ENCODE measurements at places on chromosomes 1 and 21.

GRCh38 chr1:245969283-245969682, 537.8 kb downstream of the SMYD3 start:
- no peak overlapping the region for H3K4me3 ChIP-seq
- no peaks in the 10 kb centered on the region for H3K27me3 ChIP-seq
- H3K4me1 ChIP-seq: no peaks in the 10 kb centered on the region
- H3K27ac ChIP-seq: no peak overlapping the region

- H3K27me3 ChIP-seq: no peaks in the 10 kb centered on the region
- no peak overlapping the region for H3K27ac ChIP-seq
- peaks cover 2% of the 10 kb centered on the region for H3K4me1 ChIP-seq
- H3K4me3 ChIP-seq: no peak overlapping the region
- no peak for DNase-seq
These were observed 134.0 kb downstream of the HIVEP3 start for GRCh38 chr1:41784531-41785274.

DNA sequence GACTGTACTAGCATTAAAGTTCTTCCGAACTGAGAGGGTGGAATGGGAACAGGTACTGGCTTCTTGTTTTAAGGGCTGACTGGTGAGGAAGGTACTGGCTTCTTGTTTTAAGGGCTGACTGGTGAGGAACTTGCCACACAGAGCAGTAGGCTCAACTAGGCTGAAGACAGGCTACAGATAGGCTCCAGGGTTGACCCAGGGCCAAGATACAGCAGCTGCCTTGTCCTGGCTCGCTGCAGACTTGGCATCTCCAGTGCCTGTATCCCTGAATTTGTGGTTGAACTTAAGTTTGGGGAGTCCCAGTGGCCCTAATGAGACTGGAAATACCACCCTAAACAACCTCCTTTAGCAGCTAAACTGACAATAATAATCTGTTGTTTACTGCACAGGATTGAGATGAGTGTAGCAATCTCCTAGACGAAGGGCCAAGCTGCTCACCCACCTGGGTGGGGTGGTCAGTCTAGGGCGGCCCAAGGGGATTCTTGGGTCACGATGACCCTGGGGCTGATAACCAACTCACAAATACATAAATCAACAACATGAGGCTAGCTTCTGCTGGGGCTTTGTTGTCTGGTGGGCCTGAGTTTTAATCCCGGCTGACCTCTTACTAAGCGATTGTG, 227.1 kb downstream of the DISC1 start:
- H3K27me3 ChIP-seq: no peaks in the 10 kb centered on the region
- H3K4me1 ChIP-seq: peaks cover 5% of the 10 kb centered on the region
- peaks cover 3% of the 10 kb centered on the region for H3K36me3 ChIP-seq
- no peak for DNase-seq
- no peak overlapping the region for H3K27ac ChIP-seq

GRCh38 chr1:924656-925560, 1.2 kb downstream of the SAMD11 start:
- peak; percentile 54 for DNase-seq
- peaks cover 89% of the 10 kb centered on the region for H3K27me3 ChIP-seq
- H3K36me3 ChIP-seq: no peaks in the 10 kb centered on the region
- peak overlapping the region; percentile 35 for H3K4me3 ChIP-seq
- peaks cover 34% of the 10 kb centered on the region for H3K4me1 ChIP-seq

DNA sequence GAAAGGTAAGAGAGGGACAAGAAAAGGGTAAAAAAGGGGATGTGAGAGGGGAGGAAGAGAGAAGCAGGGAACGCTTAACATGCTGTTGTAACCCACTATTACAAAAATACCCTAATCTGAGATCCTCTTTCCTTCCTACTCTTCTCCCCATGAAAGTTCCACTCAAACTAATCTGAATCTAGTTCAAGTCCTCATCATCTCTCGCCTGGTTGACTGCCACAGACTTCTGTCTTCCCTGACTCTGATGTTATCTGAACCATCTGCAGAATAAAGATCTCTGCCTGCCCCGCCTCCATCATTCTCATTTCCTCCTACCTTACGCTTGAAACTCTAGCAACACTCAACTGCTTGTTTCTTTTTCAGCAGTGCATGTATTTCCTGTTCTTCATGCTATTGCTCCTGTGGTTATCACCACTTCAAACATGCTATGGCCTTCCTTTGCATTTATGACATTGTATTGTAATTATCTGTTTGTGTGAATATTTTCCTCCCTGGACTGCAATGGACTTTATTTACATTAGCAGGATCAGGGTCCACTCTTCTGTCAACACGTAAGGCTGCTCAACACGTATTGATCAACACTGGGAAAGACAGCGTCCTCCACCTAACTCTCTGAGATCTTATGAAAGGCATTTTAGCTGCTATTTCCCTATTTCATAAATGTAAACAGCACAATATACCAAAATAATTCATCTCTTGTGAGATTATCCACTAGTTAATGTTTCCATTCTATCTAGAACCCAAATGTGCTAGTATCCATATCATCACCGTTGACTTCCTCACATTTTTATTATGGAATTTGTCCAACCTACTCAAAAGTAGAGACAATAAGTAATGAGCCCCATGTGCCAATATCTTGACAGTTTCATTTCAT, 215.5 kb upstream of the USP25 start:
- DNase-seq: no peak
- H3K4me3 ChIP-seq: no peak overlapping the region
- no peak overlapping the region for H3K27ac ChIP-seq
- H3K27me3 ChIP-seq: no peaks in the 10 kb centered on the region

- no peaks in the 10 kb centered on the region for H3K36me3 ChIP-seq
- H3K4me3 ChIP-seq: no peak overlapping the region
- no peaks in the 10 kb centered on the region for H3K27me3 ChIP-seq
These were observed 123.2 kb upstream of the TNFSF4 start for GRCh38 chr1:173330149-173330951.

DNA sequence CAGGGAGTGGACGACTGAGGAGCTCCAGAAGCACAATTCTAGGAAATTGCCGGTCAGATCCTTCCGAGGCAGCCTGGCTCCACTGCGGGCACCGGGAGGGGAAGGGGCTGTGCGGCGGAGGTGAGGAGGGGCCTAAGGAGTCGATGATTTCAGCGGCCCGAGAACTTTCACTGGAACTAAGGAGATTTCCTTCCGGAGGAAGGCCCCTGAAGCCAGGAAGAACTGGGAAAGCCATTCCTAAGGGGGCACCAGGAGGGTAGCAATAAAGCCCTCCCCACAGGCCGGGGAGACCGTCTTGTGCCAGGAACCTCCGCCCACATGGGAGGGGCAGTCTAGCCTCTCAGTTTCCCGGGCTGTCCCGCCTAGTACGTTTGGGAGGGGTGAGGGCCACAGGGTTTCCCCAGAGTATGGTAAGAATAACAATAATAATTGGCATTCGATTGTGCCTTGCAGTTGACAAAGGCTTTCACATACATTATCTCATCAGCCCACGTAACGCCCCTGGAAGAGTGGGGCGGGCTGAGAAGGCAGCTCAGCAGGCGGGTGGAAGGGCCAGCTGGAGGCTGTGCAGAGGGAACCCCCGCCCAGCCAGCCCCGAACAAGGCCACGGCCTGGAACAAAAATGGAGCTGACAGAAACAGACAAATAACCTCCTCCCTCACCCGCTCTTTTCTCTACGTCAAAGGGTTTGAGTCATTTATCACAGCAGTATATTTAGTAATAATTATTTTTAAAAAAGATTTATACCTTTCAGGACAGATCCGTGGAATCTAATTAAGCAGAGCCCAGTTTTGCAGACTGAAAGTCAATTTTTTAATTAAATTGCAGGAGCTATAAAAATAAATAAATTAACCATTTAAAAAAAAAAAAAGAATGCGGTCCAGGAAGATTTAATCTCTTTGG, 19.8 kb downstream of the NPR1 start:
- peak overlapping the region; percentile 93 for H3K27ac ChIP-seq
- H3K4me1 ChIP-seq: peaks cover 18% of the 10 kb centered on the region
- DNase-seq: peak; percentile 80
- no peak overlapping the region for H3K4me3 ChIP-seq
- no peaks in the 10 kb centered on the region for H3K27me3 ChIP-seq
- H3K36me3 ChIP-seq: no peaks in the 10 kb centered on the region

DNA sequence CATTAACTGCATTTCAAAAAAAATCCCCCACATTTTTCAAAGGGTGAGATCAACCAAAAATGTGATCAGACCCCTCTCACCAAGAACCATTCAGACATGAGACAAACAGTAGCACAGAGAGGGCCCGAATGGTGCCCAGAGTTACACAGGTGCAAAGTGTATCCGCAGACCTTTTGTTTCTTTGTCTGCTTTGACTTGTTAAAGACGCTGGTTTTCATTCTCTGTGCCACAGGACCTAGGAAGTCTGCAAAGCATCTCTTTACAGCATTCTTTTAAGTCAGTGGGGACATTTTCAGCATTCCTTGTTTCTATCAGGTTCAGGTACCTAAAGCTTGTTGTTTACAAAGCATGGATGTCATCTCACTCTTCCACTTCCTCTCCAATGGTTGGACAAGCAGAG, 87.2 kb upstream of the MAP1LC3C start:
- H3K27me3 ChIP-seq: no peaks in the 10 kb centered on the region
- no peak overlapping the region for H3K4me3 ChIP-seq
- H3K27ac ChIP-seq: no peak overlapping the region
- H3K36me3 ChIP-seq: no peaks in the 10 kb centered on the region
- no peak for DNase-seq

DNA sequence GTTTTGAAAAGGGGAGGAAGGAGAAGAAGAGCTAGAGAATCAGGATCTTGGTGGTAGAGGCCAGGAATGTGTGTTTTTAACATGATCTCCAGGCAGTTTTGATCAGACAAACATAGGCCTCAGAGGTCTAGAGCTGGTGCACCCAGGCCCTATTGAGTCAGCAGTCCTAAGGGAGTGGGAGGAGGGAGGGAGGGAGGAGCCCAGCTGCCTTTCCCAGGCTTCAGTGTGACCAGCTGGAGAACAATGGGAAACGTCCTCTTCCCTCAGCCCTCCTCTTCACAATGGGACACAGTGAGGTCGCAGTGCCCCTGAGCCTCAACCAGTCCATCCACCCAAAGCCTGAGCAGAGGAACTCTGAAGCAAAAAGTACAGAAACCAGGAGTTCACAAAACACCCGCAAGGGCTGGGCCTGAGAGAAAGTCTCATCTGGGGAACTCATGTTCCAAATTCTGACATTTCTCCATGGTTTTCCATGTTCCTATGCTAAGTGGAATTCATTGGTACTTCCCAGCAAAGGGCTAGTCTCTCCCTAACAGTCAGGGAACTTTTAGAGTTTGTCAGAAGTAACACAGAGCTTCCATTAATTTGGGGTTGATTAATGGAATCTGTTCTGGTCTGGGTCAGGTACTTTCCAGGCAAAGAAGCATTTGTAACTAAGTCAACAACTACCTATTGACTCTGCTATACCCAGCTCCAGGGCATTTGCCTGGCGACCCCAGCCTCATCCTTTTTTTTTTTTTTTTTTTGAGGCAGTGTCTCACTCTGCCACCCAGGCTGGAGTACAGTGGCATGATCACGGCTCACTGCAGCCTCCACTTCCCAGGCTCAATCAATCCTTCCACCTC, 37.5 kb downstream of the ELAPOR1 start:
- peak; percentile 23 for DNase-seq
- H3K27me3 ChIP-seq: no peaks in the 10 kb centered on the region
- no peak overlapping the region for H3K27ac ChIP-seq

DNA sequence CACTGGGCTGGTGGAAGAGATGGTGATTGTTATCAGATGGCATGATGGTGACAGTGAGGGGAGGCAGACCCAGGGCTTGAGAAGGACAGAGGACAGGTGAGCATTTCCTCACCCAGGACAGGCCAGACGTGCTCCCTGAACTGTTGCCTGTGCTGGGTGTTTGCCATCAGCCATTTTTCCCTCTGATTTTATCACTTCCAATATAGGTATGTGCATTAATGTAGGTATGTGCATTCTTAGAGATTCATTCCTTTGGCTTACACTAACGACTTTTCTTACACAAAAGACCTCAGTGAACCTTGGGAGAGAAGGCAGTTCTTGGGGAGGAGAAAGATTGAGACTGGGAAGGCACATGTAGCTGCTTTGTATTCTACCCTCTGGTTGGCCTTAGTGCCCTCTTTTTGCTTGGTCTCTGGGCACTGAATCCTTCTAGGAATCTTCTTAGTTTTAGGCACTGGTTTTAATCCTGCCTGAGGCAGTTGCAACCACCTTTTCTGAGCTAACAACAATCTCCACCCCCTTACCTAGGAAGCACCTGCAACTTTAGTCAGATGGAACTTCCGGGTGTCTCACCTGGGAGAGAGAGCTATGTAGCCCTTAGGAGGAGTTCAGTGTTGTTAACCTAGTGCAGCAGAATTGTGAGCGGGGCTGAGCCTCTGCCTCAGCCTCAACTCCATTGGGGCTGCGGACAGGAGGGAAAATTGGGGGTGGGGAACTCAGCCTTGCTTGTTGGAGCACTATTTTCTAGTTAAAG, 30.9 kb downstream of the C1orf116 start:
- H3K36me3 ChIP-seq: no peaks in the 10 kb centered on the region
- H3K27me3 ChIP-seq: peaks cover 4% of the 10 kb centered on the region
- DNase-seq: no peak
- no peak overlapping the region for H3K4me3 ChIP-seq

- no peaks in the 10 kb centered on the region for H3K27me3 ChIP-seq
- peaks cover 6% of the 10 kb centered on the region for H3K4me1 ChIP-seq
- no peak overlapping the region for H3K4me3 ChIP-seq
- no peak overlapping the region for H3K27ac ChIP-seq
- no peak for DNase-seq
These were observed 33.7 kb downstream of the PRDM2 start for GRCh38 chr1:13733711-13734110.

- H3K4me3 ChIP-seq: no peak overlapping the region
- H3K27me3 ChIP-seq: no peaks in the 10 kb centered on the region
- peak overlapping the region; percentile 29 for H3K27ac ChIP-seq
These were observed 18.4 kb upstream of the REG4 start for GRCh38 chr1:119829625-119830024.

GRCh38 chr1:223462047-223462630, 68.9 kb downstream of the CCDC185 start:
- no peak for DNase-seq
- H3K36me3 ChIP-seq: no peaks in the 10 kb centered on the region
- no peaks in the 10 kb centered on the region for H3K4me1 ChIP-seq

DNA sequence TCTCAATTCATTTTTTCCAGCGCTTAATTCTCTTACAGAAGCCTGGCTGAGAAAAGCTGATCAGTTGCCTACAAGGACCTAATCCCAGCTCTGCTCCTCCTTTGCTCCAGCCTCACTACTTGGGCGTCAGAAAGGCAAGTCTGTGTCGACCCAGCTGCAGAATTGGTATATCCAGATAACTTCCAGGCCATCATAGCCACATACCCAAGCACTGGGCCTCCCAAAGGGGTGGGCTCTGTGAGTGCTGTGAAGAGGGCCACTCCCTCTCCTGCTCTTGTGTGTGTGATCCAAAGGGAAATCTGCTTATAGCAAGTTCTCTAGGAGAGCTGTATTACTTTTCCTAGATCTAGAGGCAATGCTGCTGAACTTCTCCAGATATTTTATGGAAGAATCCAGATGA, 18.1 kb downstream of the LMOD1 start:
- H3K27ac ChIP-seq: no peak overlapping the region
- H3K27me3 ChIP-seq: no peaks in the 10 kb centered on the region
- no peak overlapping the region for H3K4me3 ChIP-seq
- no peaks in the 10 kb centered on the region for H3K36me3 ChIP-seq
- H3K4me1 ChIP-seq: peaks cover 7% of the 10 kb centered on the region

Measured in muscle of leg (tissue), 16 donors.